ENCODE measurements at places on chromosomes 7 and 10.

GRCh38 chr10:132836832-132837540 is 51.0 kb upstream of the NKX6-2 start:
- peak; percentile 12 for DNase-seq

- DNase-seq = no peak
Measured at GRCh38 chr7:56206420-56206819, 90.2 kb upstream of the NUPR2 start.

DNA sequence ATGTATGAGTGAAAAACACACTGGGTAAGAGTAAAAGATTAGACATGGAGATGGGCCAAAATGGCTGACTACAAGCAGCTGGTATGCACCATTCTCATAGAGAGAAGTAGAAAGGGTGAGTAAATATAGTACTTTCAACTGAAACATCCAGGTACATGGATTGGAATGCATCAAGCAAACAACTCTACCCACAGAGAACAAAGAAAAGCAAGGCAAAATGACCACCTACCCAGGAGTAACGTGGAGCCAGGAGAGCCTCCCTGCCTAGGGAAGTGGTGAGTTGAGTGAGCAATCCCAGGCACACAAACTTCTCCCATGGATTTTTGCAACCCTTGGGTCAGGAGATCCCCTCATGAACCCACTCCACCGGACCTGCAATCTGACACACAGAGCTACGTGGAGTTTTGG is 212.8 kb downstream of the PTN start:
- peak; percentile 35 for DNase-seq

DNA sequence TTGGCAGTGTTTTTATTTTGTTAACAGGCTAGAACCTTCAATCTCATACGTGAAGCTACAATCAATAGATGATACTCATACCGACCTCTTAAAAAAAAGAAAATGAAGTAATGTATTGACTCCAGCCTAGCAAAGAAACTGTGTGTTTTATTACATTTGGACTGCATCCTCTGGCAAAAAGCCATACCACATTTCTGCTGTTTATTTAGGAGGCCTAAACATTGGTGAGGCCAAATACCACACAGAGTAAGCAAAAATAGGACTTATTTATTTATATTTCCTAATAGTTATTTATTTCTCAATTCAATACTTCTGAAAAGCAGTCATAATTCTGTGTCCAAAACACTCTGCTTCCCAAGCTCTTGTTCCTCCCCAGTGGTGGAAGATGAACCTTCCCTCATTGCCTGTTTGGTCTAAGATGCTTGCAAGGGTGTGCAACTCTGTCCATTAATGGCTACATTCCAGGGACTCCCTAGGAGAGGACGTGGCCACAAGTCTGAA is 398.8 kb upstream of the KLF6 start:
- no peak for DNase-seq

GRCh38 chr10:113309791-113310190 is 243.1 kb upstream of the HABP2 start:
- DNase-seq = no peak

- DNase-seq = no peak
Measured at GRCh38 chr10:107164992-107165391, 486 bp upstream of the SORCS1 start.

GRCh38 chr7:93737953-93738352 is 152.6 kb downstream of the TFPI2 start:
- DNase-seq = no peak

DNA sequence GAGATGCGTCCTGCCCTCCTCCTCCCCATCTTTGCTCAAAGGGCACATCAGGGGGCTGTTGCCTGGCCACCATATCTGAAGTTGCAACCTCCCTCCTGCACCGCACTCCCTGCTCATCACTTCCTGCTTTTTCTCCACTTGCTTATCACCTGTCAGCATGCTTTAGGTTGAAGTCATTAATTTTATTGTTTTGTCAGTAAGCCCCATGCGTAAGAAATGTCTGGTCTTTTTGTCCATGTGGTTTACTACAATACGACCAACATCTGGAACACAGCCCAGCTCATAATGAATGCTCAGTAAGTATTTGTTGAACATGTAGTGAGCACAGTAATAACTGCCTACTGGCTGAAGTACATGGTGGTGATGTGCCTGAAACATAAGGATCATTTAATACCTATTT is 71.6 kb upstream of the GJD4 start:
- no peak for DNase-seq

- DNase-seq = no peak
Measured at GRCh38 chr10:131683281-131683861, 217.4 kb upstream of the PPP2R2D start.

DNA sequence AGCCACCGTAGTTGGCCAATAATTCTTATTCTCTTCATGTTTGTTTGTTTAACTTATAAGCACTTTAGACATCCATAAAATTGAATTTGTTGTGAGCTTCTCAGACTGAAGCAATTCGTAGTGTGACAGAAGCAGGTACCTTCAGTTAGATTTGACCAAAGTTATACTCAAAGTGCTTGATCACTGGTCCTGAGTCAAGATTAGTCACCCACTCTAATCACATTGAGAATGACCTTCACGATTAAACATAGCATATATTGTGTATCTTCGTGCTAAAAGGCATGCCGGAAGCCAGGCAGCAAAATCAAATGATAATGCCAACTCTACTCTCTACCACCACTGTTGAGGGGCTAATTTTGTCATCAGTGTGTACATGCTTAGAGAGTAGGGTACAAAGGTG is 763.7 kb upstream of the MBL2 start:
- no peak for DNase-seq

DNA sequence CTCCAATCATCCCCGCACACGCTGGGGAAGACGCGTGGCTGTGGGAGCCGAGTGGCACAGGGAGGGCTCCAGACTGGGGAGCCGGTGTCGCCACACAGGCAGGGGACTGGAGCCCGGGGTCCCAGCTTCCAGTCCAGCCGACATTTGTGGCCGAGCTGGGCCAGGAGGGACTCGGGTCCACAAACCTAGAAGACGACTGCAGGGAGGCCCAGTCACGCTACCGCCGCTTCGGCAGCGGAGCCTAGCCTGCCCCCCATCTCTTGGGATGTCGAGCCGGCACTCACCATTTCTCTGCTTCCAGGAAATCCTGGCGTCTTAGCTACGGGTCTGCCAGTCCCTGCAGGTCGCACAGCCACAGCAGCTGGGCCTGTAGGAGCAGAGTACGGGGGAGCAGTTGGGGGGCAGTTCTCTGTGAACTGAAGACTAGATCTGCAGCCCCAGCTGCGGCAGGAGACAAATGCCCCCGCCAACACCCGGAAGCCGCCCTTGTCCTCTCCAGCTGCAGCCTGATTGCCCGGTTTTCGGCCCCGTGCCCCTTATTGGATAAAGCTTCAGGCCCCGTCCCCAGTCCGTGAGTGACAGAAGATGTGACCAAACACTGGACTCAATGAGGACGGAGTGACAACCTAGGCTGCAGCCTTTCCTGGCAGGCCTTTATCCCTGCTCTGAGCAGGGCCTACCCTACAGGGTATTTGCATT is 270.7 kb downstream of the ZNF33B start:
- peak; percentile 91 for DNase-seq

- DNase-seq = no peak
Measured at GRCh38 chr7:15862016-15862780, 175.7 kb upstream of the MEOX2 start.

DNA sequence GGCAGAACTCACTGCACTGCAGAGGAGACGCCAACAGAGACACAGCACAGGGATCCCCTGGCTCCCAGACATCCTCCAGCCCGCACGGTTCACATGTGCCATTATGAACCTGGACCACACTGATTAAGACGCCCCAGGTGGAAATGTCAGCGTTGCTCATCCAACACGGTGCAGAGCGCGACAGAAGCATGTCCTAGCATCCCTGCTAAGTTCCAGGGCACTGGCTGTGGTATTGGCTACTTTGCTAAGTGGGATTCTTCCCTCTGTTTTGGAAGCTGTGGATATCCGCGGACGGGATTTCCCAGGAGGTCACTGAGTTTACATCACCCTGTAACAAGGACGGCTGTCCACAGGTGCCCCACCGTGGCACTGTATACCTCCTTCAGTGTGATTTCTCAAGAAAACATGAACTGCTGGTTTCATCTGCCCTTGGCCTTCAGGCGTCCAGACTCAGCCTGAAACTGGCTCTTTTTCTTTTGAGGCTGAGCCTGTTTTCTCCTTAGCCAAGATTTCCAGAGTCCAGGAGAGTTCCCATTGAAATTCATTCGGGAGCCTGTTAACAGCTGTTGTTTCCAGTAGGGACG is 324.0 kb downstream of the WDR37 start:
- no peak for DNase-seq

DNA sequence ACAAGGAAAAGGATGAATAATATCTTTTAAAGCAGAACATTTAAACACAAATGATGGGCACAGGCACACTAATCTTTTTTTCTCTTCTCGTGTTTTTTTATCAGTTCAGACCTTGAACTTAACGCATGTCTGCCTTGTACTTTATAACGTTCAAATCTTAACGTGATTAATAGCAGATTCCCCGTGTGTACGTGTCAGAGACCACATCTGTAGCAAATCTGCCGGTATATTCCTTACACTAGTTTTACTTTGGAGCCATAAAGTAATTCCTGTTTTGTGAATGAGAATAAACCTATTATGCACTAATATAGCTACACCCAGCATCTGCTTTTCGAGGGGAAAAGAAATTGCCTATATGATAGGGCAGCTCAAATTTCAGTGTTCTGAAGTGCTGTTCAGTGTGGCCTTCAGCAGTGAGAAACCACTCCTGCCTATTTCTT is 166.0 kb upstream of the TCF7L2 start:
- DNase-seq = no peak

GRCh38 chr10:123470336-123470921 is 195.7 kb upstream of the GPR26 start:
- no peak for DNase-seq

DNA sequence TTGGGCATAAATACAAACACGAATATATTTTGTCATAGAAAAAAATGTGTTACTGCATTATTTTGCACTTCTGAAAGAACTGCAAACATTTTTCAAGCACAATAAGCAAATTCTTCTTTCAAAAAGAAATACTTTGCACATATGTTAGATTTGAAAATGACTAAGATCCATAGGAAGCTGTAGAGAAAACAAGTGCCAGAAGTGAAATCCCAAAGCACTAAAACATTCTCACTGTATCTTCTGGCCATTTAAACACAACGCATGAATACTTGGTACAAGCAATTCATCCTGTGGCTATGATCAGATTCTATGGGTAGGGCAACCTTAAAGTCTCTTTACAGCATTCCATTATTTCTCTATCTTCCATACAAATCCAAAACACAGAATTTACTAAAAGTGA is 225.4 kb upstream of the IMMP2L start:
- no peak for DNase-seq

DNA sequence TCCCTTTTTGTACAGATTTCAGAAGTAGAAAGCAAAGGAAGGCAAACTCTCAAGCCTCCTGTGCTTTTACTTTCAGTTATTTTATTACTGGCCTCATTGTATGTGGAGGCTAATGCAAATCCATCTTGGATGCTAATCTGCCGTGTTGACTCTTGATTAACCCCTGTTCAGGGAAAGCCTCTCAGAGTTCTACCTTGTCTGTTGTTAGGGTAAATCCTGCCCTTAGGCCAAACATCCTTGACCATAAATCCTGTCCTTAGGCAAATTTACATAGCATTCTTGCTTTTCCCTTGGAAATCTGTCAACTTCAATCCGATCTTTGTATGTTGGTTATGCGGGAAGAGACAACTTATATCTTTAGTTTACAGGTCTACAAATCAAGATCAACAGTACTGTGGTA is 709.9 kb upstream of the LRRTM3 start:
- DNase-seq = no peak

DNA sequence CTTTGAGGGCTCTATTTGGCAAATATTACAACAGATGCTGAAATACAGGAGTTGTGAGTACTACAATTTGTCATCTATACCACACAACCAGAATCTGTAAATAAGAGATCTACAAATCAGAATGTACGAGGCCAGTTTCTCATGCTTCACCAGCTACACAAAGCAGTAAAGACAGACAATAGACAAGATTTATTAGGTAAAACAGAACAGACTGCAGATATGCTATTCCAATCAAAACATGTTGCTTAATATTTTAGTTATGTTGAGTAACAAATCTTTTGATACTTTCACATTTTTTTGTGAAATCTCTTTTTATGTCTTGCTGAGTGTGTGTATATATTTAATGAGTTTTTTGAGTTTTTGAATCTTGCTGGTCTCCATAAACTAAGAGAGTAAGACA is 109.1 kb downstream of the CHCHD3 start:
- DNase-seq = no peak

DNA sequence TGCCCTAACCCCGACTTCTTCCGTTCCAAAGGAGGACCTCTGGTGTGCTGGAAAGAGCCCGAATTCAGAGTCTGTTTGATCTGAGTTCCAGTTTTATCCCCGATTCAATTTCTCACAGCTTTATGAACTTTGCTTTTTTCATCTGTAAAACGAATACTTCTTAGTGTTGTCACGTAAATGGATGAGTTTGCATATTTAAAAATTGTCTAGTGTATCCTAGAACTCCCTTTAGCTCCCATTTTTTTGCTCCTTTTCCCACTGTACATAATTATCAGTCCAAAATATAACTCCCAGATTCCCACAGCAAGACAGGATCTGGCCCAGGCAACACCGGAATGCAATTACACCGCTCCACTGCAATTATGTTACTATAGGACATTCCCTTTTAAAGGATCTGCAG is 80.7 kb upstream of the ARHGAP21 start:
- no peak for DNase-seq

DNA sequence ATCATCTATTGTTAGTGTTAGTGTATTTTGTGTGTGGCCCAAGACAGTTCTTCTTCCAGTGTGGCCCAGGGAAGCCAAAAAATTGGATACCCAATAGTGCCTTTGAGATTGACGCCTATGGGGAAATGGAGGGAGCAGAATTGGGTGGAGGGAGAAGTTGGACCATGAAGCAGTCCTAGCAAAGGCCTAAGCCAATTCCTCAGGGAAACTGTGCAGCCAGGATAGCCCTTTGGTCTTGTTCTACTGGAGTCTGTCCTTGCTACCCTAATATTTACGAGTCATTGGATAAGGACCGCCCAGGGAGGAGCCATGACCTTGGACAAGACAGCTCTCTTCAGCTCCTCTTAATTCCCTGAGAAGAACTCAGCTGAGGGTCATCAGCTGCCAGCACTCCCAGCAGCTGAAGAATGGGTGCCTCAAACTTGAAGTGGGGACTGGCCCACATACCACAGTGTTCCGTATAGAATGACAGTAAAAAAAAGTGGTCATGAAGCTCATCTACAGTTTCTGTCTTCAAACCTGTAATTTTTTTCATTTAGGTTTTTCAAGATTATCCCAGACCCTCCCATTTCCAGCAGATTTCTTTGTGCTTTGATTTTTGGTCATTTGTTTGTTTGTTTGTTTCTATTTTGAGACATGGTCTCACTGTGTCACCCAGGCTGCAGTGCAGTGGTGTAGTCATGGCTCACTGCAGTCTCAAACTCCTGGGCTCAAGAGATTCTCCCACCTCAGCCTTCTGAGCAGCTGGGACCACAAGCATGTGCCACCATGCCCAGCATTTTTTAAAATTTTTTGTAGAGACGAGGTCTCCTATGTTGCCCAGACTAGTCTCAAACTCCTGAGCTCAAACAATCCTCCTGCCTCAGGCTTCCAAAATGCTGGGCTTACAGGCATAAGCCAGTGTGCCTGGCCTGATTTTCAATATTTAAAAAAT is 81.2 kb downstream of the C1GALT1 start:
- DNase-seq = no peak

- no peak for DNase-seq
Measured at GRCh38 chr7:13800694-13801448, 188.6 kb downstream of the ETV1 start.

GRCh38 chr10:91726355-91726754 is 71.9 kb upstream of the TNKS2 start:
- DNase-seq = no peak

- no peak for DNase-seq
Measured at GRCh38 chr10:79116368-79116767, 47.6 kb downstream of the ZMIZ1 start.

GRCh38 chr7:1706721-1707613 is 36.9 kb downstream of the ELFN1 start:
- no peak for DNase-seq
